Kasumi-1 (cell line): ENCODE measurements at places on chromosomes 3 and 15.

GRCh38 chr3:178684881-178685590, 148.8 kb downstream of the KCNMB2 start:
- peak; percentile 23 for DNase-seq

GRCh38 chr3:51669241-51670052, 1.6 kb upstream of the TEX264 start:
- DNase-seq: peak; percentile 78

- DNase-seq: no peak
Observed at GRCh38 chr15:53670701-53671100, 88.8 kb downstream of the WDR72 start.

GRCh38 chr15:52797625-52798501, 7.7 kb upstream of the ONECUT1 start:
- no peak for DNase-seq

DNA sequence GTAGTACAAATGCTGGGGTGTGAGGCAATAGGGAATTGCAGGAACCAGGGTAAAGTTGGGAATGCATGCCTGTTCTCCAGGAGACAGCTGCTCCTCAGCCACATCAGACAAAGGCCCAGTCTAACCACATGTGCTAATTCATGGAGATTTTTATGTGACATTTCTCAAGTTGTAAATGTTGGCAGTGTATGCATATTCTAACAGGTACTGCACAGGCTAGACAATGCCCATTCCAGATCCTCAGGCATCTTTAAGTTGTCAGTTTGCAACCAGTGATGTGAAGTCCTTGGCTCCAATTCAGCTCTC, 84.9 kb downstream of the EEFSEC start:
- no peak for DNase-seq

DNA sequence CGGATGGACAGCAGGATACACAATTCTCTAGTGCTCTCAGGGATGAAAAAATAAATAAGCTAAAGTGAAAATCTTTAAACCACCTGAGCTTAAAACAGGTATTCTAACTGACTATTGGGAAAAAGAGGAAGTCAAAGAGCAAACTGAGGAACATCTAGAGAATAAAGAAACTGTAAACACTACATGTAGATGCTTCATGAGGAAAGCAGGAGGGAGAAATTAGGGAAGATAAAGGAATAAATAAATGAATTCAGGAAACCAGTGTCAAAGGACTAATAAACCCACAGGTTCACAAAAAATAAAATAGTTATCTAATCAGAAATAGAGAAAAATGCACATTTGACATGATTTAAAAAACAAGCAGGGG, 525 bp upstream of the MCCC1 start:
- peak; percentile 80 for DNase-seq

GRCh38 chr3:54628888-54629441, 298.9 kb downstream of the LRTM1 start:
- no peak for DNase-seq

DNA sequence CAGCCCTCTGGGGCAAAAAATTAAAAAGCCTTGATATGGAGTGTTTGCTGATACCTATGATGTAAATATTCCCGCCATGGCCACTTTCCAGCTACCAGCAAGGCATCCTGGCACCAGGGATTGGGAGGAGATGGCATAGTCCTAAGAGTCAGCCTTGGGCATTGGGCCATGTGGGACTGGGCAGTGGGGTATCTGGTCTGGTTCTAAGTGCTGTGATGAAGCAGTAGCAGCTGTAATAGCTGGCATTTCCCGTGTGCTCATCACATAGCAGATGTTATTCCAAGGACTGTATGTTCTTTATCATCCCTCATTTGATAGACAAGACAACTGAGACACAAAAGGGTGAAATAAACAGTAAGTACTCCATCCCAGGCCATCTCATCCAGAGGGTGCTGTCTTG, 6.9 kb upstream of the SACM1L start:
- DNase-seq: no peak

DNA sequence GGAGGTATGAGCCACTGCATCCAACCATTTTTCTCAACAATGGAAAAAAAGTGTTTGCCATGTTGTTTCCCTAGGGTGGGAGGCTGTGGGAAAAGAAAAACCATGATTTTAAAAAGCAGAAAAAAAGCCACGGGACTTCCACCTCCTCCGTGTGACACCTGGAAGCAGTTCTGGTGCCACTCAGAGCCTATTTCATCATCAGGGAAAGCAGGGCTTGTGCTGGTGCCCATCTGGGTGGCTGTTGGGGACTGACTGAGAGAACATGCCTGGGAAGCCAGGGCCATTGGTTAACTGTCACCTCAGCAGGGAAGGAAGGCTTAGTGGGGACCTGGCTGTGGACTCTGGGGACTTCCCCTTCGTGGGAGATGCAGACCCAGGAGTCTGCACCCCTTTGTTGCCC, 7.3 kb downstream of the RNU5B-1 start:
- DNase-seq: no peak
